ENCODE measurements at places on chromosomes 12 and 14. TPM values are rescaled to one million over a fixed set of nuclear protein-coding genes. Genes with fewer than 3 reads are reported as not detected.

Gene PTPRO
- 0.22 TPM for total RNA-seq

Gene JPH4
- total RNA-seq = 0.13 TPM

Gene HCAR1
- total RNA-seq = not detected

Gene PPP2R5C
- total RNA-seq = 395 TPM

Gene KLRC2
- not detected for total RNA-seq

Gene ACOT4
- total RNA-seq = not detected

Gene SLCO1B1
- total RNA-seq = not detected

Gene PLEK2
- total RNA-seq = not detected

Gene KLRK1
- total RNA-seq = 0.09 TPM

Gene NGB
- not detected for total RNA-seq

Gene RPL10L
- not detected for total RNA-seq

Gene CDH24
- 12.8 TPM for total RNA-seq

Gene STAB2
- total RNA-seq = not detected

Gene SLC2A14
- 7.4 TPM for total RNA-seq

Gene FAM90A1
- total RNA-seq = 0.16 TPM
